Thymus (tissue), 14 donors: ENCODE measurements at places on chromosomes 11 and 22. TPM values are rescaled to one million over a fixed set of nuclear protein-coding genes. Genes with fewer than 3 reads are reported as not detected.

DNA sequence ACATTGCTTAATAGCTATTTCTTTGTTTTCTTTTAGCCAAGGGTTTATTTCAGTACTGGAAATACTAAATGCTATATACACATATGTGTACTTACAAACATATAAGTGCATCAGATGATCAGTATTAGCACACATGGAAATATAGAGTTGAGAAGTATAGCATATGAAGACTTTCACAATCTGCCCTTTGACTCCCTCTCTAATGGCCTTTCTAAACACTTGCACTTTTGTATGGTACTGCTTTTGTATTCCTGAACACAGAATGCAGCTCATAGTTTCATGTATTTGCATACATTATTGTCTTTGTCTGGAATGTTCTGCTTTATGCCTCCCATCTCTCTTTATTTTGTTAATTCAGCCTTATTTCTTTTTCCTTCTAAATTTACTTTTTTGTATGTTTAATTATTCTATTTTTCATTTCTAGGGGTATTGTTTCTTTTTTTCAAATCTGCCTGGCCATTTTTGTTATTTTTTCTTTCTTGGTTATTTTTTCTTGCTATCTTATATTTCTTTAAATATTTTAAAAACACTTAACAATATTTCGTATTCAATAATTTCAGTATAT is 28.8 kb downstream of the ACER3 start:
- no peaks in the 10 kb centered on the region for H3K36me3 ChIP-seq
- no peak overlapping the region for H3K27ac ChIP-seq
- no peak overlapping the region for H3K4me3 ChIP-seq
- DNase-seq = no peak
- no peaks in the 10 kb centered on the region for H3K27me3 ChIP-seq

DNA sequence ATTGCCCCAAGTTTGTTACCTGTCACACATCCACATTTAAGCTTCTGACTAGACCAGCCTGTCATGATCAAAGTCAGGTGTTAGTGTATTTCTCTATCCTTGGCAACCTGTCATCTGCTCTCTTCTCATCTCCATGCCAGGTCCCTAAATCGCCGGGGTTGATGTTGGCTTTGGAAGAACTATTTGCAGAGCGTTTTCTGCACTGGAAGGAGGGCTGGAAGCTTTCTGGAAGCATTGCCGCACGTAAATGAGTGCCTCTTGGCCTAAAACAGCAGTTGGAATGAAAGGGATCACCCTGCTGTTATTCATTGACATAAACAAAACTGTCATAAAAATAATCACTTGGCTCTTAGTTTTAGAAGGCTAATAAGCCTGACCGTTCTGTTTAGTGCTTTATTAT is 1.4 kb downstream of the TTC12 start:
- H3K27me3 ChIP-seq = no peaks in the 10 kb centered on the region
- no peak overlapping the region for H3K4me3 ChIP-seq
- DNase-seq = no peak
- H3K4me1 ChIP-seq = peaks cover 5% of the 10 kb centered on the region
- no peak overlapping the region for H3K27ac ChIP-seq

- H3K4me3 ChIP-seq = no peak overlapping the region
- no peak overlapping the region for H3K27ac ChIP-seq
- DNase-seq = no peak
- H3K36me3 ChIP-seq = no peaks in the 10 kb centered on the region
Measured at GRCh38 chr11:119363851-119364590, 17.5 kb downstream of the USP2 start.

DNA sequence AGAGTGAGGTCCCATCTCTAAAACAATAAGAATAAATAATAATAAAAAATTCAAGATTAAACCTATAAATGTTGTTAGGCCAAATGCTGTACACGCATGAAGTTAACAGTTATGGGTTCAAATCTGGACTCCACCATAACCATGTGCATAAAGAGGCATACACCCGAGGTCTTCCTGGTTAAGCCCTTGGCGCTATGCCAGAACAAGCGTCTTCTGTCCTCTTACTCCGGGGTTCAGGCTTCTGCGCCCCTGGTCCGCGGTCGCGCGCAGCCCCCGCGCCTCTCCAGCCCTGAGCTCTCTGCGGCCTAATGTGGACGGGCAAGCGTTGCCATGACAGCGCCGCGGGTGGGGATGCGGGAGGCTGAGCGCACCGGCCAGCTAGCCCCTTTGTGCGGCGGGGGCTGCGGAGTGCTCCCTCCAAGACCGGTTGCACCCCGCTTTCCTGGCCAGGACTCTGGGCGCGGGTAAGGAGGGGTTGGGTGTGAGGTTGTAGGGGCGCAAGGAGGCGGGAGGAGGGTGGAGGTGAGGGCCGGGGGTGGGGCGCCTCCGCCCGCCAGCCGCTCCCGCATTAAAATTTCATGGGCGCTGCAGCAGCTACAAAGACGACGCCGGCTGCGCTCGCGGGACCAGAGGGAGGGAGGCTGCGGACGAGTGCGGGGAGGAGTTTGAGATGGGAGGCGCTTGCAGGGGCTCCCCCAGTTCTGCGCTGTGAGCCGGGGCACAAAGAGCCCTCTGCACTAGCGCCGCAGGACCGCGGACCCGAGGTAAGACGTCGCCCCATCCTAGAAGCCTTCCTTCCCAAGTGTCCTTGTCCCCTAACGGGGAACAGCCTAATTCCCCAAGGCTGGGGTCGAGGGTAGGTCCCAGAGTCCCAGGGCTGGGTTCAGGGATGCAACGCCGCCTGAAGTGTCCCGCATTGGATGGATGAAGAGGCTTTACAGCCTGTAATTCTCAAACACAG is at the start of gene MIAT:
MIAT (plus strand) TSS at position 698 of the 961 bp plus-strand sequence.
- peaks cover 27% of the 10 kb centered on the region for H3K4me1 ChIP-seq
- H3K36me3 ChIP-seq = no peaks in the 10 kb centered on the region
- DNase-seq = no peak
- peaks cover 22% of the 10 kb centered on the region for H3K27me3 ChIP-seq
- H3K27ac ChIP-seq = no peak within 1 kb of the TSS

RCOR2 gene
- 2.4 TPM for total RNA-seq
